Keratinocyte (primary cell): ENCODE measurements at places on chromosomes 13 and 19. TPM values are rescaled to one million over a fixed set of nuclear protein-coding genes. Genes with fewer than 3 reads are reported as not detected.

- H3K4me1 ChIP-seq, result no peaks in the 10 kb centered on the region
- DNase-seq, result no peak
- H3K27ac ChIP-seq, result no peak overlapping the region
- H3K36me3 ChIP-seq, result no peaks in the 10 kb centered on the region
- H3K27me3 ChIP-seq, result peaks cover 11% of the 10 kb centered on the region
- H3K4me3 ChIP-seq, result no peak overlapping the region
Measured at GRCh38 chr13:38693168-38693567, 6.3 kb downstream of the FREM2 start.

DNA sequence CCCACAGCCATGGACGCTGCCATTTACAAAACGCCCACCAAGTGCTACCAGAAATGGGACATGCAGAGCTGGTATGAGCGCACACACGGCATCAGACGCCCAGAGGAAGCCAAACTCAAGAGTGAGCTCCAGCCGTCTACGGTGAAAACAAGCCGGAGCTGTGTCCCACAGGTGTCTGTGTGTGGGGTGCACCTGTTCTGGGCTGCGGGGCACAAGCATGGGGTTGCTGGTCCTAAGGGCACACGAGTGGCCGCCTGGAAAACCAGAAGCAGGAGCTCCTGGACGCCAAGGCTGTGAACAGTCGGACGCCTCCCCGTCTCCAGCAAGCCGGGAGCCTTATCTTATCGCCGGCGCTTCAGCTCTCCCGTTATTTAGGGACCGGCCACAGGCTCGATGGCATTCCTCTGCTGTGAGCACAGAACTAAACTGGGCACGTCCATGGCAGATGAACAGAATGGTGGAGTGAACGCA is 1.3 kb downstream of the ADPRHL1 start:
- H3K27ac ChIP-seq, result no peak overlapping the region
- H3K27me3 ChIP-seq, result no peaks in the 10 kb centered on the region

DNA sequence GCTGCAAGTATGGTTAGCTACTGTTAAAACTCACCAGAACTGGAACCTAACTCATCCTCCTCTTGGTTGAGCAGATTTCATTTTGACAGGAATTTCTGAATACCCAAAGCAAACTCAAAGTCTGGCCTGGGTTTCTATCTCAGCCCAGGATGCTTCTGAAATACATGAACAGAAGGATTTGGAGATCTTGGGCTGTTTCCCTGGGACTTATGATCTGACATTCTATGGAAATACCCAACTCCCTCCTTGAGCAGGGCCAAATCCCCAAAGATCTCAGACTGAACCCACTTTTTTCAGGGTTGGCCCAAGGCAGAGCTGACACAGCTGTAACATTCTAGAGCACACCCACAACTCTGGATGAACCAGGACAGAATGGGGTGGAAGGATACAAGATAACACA is 1.1 kb upstream of the ITM2B start:
- no peak for DNase-seq
- no peak overlapping the region for H3K4me3 ChIP-seq
- no peaks in the 10 kb centered on the region for H3K27me3 ChIP-seq
- no peak overlapping the region for H3K27ac ChIP-seq
- H3K36me3 ChIP-seq, result no peaks in the 10 kb centered on the region

DNA sequence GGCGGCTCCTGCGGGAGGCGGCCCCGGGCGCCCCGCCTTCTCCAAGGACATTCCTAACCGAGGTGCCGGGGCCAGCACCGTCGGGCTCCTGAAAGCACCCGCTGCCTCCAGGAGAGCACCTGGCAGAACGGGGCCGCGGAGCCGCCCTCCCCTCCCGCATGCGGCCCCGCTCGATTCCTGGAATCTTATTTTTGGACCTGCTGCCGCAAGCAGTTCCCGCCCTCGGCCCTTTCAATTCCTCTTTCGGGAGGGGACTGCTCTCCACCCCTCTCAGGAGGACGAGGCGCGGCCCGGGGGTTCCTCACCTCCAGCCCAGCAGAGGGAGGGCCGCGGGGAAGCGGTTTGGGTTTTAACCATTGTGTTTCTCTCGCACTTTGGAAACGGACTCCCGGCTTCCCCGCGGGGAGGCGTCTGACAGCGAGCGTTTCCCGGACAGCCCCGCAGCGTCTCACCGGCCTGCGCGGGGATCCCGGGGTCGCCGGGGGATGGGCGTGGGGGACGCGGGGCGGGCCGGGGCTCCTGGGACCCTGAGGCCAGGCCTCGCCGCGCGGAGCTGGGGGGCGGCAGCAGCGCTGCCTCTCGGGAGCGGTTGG is 849 bp downstream of the GAS6 start:
- DNase-seq, result no peak
- peak overlapping the region; percentile 72 for H3K27ac ChIP-seq
- peak overlapping the region; percentile 76 for H3K4me3 ChIP-seq
- peaks cover 30% of the 10 kb centered on the region for H3K36me3 ChIP-seq
- H3K4me1 ChIP-seq, result peaks cover 36% of the 10 kb centered on the region
- no peaks in the 10 kb centered on the region for H3K27me3 ChIP-seq

Gene PABPC3
- polyA plus RNA-seq, result 0.13 to 0.31 TPM (median 0.26 TPM) in 3 replicates

- H3K27ac ChIP-seq, result no peak overlapping the region
- peaks cover 29% of the 10 kb centered on the region for H3K36me3 ChIP-seq
- no peak for DNase-seq
- no peaks in the 10 kb centered on the region for H3K27me3 ChIP-seq
- no peak overlapping the region for H3K4me3 ChIP-seq
Measured at GRCh38 chr19:46922465-46922864, 61.7 kb downstream of the ARHGAP35 start.

GRCh38 chr13:102277286-102277685 is 124.6 kb downstream of the FGF14 start:
- DNase-seq, result no peak
- no peaks in the 10 kb centered on the region for H3K36me3 ChIP-seq
- H3K4me3 ChIP-seq, result no peak overlapping the region
- H3K27ac ChIP-seq, result no peak overlapping the region
- H3K4me1 ChIP-seq, result no peaks in the 10 kb centered on the region

DNA sequence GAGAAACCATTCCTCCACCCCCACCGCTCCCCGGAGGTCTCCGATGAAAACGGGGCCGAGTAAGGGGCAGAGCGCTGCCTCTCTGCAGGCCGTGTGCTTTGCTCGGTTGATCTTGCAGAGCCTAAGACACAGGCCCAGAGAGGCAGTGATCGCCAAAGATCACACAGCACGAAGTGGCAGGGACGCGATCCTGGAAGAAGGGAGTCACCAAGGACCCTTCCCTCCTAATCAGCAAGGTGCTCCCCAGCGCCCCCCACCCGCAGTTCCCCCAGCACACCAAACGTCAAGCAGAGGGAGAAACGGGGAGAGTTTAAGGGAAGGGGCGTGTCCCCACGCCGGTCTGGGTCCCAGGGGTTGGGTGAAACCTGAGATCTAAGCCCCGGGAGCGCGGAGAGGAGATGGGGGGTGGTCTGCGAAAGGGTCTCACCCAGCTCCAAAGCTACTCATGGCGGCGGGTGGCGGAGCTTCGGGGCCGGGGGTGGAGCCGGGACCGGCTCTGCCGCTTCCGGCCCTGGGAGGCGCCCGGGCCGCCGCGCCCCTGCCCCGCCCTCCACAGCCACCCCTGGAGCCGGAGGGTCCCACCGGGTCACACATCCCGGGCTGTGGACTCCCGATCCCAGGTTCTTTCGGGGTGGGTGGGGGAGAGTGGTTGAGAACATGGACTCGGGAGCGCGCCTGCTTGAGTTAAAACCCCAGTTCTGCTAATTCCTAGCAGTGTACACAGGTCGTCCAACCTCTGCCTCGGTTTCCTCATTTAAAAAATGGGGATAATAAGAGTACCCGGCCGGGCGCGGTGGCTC is at the start of gene EML2:
Gene EML2 (minus strand): TSS at position 468 of the 800 bp plus-strand sequence. CDS start 21 bp downstream, at position 447.
- DNase-seq, result no peak
- H3K4me1 ChIP-seq, result peaks cover 39% of the 10 kb centered on the region
- peak within 1 kb of the TSS; percentile 78 for H3K4me3 ChIP-seq

GRCh38 chr13:97223711-97224541 is 1.8 kb downstream of the MBNL2 start:
- peak overlapping the region; percentile 83 for H3K4me3 ChIP-seq
- DNase-seq, result peak; percentile 52
- H3K27ac ChIP-seq, result peak overlapping the region; percentile 92
- no peaks in the 10 kb centered on the region for H3K36me3 ChIP-seq
- peaks cover 37% of the 10 kb centered on the region for H3K4me1 ChIP-seq
- no peaks in the 10 kb centered on the region for H3K27me3 ChIP-seq

GRCh38 chr19:29606420-29606747 is 301 bp downstream of the POP4 start:
- peak overlapping the region; percentile 98 for H3K4me3 ChIP-seq
- H3K4me1 ChIP-seq, result peaks cover 6% of the 10 kb centered on the region
- peaks cover 10% of the 10 kb centered on the region for H3K36me3 ChIP-seq
- no peak for DNase-seq
- H3K27ac ChIP-seq, result peak overlapping the region; percentile 88

GRCh38 chr19:51148580-51148979 is 6.5 kb downstream of the SIGLEC7 start:
- no peak overlapping the region for H3K4me3 ChIP-seq
- no peak overlapping the region for H3K27ac ChIP-seq
- no peaks in the 10 kb centered on the region for H3K36me3 ChIP-seq
- H3K4me1 ChIP-seq, result no peaks in the 10 kb centered on the region
- no peak for DNase-seq

Gene CGB8
- polyA plus RNA-seq, result not detected in 3 replicates

DNA sequence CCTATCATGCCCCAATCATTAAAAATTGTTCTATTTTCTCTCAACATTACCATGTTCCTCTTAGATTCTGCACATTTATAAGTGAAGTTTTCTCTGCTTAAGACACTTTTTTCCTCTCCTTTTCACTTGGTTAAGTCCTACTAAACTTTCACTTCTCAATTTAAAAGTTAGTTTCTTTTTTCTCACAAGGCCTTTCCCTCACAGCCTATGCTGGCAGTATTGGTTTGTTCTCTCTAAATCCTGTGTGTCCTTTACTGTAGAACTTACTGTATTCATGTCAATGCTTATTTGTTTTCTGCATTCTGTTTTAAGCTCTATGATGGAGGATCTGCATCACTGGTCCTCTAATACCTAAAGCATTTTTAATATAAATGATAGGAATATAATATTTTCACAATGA is 2816.6 kb downstream of the PCDH9 start:
- no peak overlapping the region for H3K27ac ChIP-seq
- no peak overlapping the region for H3K4me3 ChIP-seq

Gene C19orf33
- polyA plus RNA-seq, result 302 to 496 TPM (median 366 TPM) in 3 replicates

DNA sequence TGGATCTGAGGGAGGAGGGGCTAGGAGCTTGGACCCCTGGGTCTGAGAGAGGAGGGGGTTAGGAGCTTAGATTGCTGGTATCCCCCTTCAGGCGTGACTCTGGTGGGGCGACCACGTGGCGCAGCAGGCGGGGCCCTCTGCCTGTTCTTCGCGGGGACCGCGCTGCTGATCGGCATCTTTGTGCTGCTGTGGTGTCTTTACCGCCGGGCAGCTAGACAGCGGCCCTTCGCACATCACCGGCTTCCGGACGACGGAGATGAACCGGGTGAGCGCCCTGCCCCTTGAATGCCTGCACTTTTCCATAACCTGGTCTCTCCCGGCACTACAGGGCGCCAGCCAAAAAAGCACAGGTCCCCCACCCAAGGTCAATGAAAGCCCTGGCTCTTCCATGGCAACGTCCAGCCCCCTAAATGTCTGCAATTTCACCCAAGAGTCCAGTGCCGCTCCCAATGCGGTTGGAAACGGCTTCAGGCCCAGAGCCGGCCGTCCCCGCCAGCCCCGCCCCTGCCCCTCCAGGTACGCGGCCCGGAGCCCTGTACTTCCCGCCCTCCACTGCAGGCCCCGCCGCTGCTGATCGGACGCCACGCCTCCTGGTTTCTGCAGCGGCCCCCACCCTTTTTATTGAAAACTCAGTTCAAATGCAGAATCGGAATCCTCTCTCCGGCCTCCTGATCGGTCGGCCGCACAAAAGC is 2.8 kb downstream of the GFY start:
- H3K36me3 ChIP-seq, result no peaks in the 10 kb centered on the region
- H3K27ac ChIP-seq, result no peak overlapping the region
- H3K4me3 ChIP-seq, result no peak overlapping the region
- no peak for DNase-seq
- peaks cover 92% of the 10 kb centered on the region for H3K27me3 ChIP-seq

GRCh38 chr19:47660435-47660832 is 51.5 kb downstream of the BICRA start:
- no peak overlapping the region for H3K4me3 ChIP-seq
- no peak overlapping the region for H3K27ac ChIP-seq
- H3K36me3 ChIP-seq, result no peaks in the 10 kb centered on the region

DNA sequence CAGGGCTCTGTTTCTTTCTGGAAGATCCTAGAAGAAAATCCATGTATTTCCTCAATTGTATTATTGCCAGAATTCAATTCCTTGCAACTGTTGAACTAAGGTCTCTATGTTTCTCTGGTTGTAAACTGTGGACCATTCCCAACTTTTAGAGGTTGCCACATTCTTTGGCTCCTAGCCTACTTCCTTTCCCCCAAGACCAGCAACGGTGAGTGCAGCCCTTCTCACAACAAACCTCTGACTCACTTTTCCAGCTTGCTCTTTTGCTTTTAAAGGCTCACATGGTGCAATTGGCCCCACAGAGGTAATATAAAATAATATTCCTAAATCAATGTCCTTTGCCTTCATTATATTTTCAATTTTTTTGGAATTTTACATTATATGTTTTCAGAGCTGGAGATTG is 371.3 kb downstream of the SLITRK5 start:
- H3K36me3 ChIP-seq, result no peaks in the 10 kb centered on the region
- no peak for DNase-seq
- no peaks in the 10 kb centered on the region for H3K27me3 ChIP-seq
- H3K4me1 ChIP-seq, result no peaks in the 10 kb centered on the region
